Right lung (tissue), 10 donors: ENCODE measurements at places on chromosomes 6 and 20. TPM values are rescaled to one million over a fixed set of nuclear protein-coding genes. Genes with fewer than 3 reads are reported as not detected.

The SRSF6 gene
- 403 TPM for polyA plus RNA-seq

The KIFC1 gene
- 47.1 TPM for polyA plus RNA-seq

The C2 gene
- polyA plus RNA-seq = 6.2 TPM

The ZC3H12D gene
- polyA plus RNA-seq = 0.64 TPM

The SEMG1 gene
- polyA plus RNA-seq = not detected

The CD24 gene
- polyA plus RNA-seq = 140 TPM

The BICRAL gene
- polyA plus RNA-seq = 20.2 TPM

The MTHFD1L gene
- 16.3 TPM for polyA plus RNA-seq

The NKX2-2 gene
- 0.17 TPM for polyA plus RNA-seq

The OR2H1 gene
- not detected for polyA plus RNA-seq

The LY6G6D gene
- not detected for polyA plus RNA-seq

The NFATC2 gene
- 10.1 TPM for polyA plus RNA-seq

The PPP1R14C gene
- polyA plus RNA-seq = 29.8 TPM

The MYCT1 gene
- 34.3 TPM for polyA plus RNA-seq

The TGM3 gene
- polyA plus RNA-seq = not detected

The PSMF1 gene
- 123 TPM for polyA plus RNA-seq

The BNIP5 gene
- not detected for polyA plus RNA-seq

DNA sequence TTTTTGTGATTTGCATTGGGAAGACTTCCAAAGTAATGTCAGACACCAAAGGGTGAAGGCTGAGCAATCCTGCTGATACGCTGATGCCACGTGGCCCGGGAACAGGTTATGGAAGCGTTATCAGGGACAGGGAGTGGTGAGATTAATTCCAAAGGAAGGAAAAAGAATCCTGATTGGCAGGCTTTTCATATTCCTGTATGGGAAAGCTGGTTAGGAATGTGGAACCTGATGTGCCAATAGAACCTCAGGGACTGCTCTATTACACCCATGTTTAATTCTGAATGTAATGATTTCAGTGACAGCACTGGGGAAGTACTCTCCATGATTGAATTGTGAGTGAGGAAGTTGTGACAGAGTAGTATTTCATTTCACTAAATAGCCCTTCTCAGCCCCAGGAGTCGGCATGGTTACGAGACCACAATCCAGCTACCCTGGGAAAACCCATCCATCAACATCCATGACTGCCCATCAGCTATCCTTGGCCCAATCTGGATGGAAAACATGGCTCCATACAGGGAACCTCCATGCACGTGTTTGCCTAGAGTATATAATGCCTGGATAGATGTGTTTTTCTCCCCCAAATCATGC lies 49.4 kb downstream of the F13A1 start:
- DNase-seq = no peak

DNA sequence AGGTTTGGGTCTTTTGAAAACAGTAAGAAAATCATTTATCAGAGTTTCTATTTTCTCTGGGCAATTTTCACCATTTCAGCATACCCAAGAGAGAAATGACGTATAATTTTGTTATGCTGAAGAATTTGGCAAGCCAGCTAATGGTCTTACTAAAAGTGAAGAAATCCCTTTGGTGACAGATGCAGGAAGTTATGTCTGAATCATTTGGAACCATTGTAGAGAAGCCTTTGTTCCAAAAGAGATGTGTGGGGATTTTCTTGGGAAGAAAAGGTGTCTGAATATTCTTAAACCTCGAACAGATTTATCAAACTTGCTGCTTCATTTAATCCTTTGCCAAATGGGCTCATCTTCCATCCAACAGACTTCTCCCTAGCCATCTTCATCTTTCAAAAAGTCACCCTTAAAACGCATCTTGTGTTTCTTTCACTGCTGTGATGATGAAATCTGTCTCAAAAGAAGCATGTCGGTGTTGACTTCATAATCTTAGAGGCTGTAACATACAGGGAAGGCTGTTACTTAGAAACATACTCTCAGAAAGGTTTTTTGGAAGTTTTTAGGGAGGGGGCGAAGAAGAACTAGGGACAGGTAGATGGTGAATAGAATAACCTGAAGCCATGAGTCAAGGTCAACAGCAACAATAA lies 39.5 kb downstream of the CITED2 start:
- DNase-seq = no peak

GRCh38 chr20:61297986-61298385 lies 45.9 kb downstream of the CDH4 start:
- no peak for DNase-seq

- DNase-seq = no peak
Measured at GRCh38 chr6:151110576-151110905, 129.2 kb upstream of the AKAP12 start.

- no peak for DNase-seq
Measured at GRCh38 chr6:157169656-157170055, 153.7 kb downstream of the TMEM242 start.

DNA sequence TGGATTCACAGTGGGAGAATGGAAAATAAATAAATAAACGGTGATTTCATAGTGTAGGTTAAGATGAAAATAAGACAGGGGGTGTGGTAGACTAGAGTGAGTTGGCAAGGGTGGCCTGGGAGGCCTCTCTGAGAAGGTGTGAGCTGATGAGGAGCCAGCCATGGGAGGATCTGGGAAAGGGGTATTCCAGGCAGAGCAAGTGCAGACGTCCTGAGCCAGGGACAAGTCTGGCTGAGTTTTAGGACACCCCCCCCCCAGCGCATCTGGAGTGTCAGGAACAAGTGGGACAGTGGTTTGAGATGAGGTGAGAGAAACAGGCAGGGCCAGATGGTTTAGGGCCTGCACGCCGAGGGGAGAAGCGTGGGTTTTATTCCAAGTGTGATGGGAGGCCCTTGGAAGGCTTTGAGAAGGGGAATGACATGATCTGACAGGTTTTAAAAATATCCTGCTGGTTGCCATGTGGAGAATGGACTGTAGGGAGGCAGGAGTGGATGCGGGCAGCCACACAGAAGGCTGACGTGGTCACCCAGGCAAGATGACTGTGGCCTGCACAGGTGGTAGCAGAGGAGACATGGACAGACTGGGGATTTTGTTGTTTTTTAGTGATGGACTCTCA lies 21.1 kb upstream of the CCM2L start:
- no peak for DNase-seq

GRCh38 chr6:31247813-31248212 lies 24.1 kb downstream of the HLA-C start:
- DNase-seq = no peak

DNA sequence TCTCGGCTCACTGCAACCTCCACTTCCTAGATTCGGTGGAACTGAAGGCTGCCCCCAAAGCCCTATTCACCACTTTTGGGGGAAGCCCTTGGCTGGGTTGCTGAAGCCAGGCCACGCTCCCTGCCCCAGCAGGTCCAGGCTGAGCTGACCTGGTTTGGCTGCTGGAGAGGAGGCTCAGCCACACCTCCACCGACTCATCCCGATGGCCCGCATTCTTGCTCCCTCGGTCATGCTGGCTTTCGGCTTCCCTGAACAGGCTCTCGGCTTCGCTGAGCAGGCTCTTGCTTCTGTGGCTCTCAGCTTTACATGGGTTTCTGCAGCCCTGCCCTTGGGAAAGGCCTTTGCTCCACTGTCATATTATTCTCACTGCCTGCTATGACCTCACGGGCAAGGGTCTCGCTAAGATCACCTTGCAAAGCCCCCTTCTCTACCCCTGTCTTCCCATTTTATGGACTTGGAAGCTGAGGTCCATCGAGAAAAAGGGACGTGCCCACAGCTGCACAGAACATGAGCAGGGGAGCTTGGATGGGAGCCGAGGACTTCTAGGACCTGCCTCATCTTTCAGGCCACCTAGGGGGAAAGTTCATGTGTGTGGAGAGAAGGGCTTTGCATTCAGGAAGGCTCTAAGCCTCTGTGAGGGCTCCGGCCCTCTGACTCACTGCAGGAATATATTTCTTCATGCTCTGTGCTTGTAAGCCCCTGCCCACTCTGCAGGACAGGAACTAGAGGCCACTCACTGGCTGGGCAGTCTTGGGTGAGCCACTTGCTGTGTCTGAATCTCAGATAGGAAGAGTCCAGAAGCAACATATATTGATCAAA lies 15.6 kb downstream of the ARHGAP40 start:
- DNase-seq = no peak

- DNase-seq = no peak
Measured at GRCh38 chr6:87660226-87660911, 41.7 kb downstream of the AKIRIN2 start.

GRCh38 chr20:62728781-62729300 lies 20.2 kb downstream of the NTSR1 start:
- DNase-seq = no peak

- no peak for DNase-seq
Measured at GRCh38 chr6:118984342-118984741, 49.4 kb upstream of the MCM9 start.

- DNase-seq = no peak
Measured at GRCh38 chr6:126722411-126722810, 382.5 kb downstream of the CENPW start.

GRCh38 chr6:36052097-36052496 lies 24.5 kb downstream of the MAPK14 start:
- DNase-seq = no peak

DNA sequence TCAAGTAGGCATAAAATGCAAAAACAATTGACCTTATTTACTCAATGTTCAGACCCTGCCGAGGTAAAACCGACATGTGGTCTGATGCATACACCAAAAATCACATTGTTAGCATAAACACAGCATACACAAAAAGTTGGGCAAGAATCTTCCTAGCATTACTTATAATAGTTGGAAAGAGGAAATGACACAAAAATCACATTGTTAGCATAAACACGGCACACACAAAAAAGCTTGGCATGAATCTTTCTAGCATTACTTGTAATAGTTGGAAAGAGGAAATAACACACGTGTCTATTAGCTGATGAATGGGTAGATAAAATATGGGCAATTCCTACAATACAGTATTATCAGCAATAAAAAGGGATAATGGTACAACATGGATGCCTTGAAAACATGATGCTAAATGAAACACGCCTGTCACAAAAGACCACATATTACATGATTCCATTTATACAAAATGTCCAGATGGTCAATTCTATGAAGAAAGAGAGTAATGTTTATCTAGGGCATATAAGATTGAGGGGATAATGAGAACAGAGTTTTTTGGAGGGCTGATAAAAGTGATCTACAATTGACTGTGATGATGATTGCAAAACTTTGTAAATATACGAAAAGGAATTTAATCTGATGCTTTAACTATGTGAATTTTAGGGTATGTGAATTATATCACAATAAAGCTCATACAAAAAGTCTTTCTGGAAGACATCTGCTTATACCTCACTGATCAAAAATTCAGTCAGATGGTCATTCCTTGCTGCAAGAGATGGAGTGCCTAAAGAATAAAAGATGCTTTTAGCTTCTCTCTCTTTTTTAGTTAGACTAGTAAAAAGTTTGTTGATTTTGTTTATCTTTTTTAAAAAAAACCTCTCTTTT lies 1019.5 kb upstream of the CITED2 start:
- peak; percentile 47 for DNase-seq

GRCh38 chr6:26183581-26184366 lies 96.5 kb downstream of the HFE start:
- peak; percentile 88 for DNase-seq

- DNase-seq = no peak
Measured at GRCh38 chr6:165883851-165884640, 221.0 kb upstream of the PDE10A start.

DNA sequence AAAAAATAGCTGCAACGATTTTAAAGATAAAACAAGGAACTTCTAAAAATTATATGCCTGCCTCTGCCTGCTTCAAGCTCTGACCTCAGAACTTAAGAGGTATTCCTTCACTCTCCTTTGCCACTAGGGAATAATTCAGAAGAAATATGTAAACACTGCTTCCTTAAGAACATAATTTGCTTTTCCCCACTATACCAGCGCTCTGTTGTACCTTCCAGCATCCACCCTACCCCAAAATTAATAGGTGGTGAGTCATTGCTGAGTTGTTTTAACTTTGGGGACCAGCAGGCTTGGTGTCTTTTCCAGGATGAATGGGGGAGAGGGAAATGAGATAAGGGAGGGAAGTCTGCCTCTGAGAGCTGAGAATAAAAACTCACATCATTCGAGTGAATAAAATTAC lies 107.7 kb upstream of the ATXN1 start:
- no peak for DNase-seq

DNA sequence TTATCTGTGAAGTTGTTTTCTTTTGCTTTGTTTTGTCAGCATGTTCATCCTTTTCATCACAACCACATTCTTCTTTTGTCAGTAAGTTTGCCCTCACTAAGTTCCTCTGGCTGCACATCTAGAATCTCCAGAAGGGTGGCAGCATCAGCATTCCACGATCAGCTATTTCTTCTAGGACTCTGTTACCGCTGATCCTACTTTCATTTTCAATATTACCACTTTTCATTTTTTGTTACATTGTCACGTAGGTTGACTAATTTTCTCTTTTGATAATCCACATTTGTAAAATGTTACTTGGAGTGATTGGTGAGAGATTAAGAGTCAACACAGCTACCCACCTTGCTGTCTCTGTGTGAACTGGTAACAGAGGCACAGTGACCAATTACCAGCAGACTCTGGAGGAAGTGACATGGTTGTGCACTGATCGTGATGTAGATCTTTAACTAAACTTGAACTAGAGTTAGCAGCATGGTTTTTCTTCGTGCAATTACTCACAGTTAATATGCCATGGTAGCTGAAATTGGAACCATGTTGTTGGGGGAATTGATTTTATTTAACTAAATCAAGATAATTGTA lies 307.9 kb upstream of the SLC35B3 start:
- no peak for DNase-seq

GRCh38 chr6:107736713-107737396 lies 87.3 kb downstream of the SCML4 start:
- no peak for DNase-seq

- DNase-seq = no peak
Measured at GRCh38 chr20:49969234-49969633, 13.5 kb upstream of the SNAI1 start.

GRCh38 chr6:134211297-134211696 lies 106.6 kb downstream of the SGK1 start:
- no peak for DNase-seq

- no peak for DNase-seq
Measured at GRCh38 chr6:66986940-66987339, 1279.9 kb upstream of the EYS start.

DNA sequence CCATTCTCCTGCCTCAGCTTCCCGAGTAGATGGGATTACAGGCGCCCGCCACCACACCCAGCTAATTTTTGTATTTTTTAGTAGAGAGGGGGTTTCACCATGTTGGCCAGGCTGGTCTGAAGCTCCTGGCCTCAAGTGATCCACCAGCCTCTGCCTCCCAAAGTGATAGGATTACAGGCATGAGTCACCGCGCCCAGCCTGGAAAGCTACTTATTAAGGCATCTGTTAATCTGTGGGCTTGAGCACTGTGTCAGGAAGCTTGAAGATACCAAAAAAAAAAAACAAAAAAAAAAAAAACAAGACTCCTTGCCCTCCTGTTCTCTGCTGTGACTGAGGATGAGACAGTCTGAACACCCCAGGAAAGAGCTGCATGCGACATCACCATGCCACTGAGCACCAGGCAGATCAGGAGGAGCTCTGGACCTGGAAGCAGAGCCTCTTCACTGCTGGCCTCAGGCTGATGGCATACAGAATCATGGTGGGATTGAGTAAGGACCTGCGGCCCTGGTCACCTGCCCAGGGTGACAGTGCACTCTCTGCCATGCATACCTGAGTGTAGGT lies 166.5 kb upstream of the SNX9 start:
- no peak for DNase-seq

- no peak for DNase-seq
Measured at GRCh38 chr6:128515550-128516513, 4.6 kb downstream of the PTPRK start.

- no peak for DNase-seq
Measured at GRCh38 chr6:157761331-157761921, 61.6 kb upstream of the SNX9 start.
